ENCODE measurements at places on chromosomes 12 and 14.

- no peak for DNase-seq
Observed at GRCh38 chr14:98512501-98513251, 759.3 kb downstream of the BCL11B start.

GRCh38 chr14:80110721-80111120 lies 100.6 kb downstream of the DIO2 start:
- no peak for DNase-seq

- no peak for DNase-seq
Observed at GRCh38 chr12:57237932-57238853, 8.7 kb downstream of the SHMT2 start.

GRCh38 chr14:32724867-32725471 lies 213.7 kb upstream of the NPAS3 start:
- DNase-seq, result peak; percentile 42

DNA sequence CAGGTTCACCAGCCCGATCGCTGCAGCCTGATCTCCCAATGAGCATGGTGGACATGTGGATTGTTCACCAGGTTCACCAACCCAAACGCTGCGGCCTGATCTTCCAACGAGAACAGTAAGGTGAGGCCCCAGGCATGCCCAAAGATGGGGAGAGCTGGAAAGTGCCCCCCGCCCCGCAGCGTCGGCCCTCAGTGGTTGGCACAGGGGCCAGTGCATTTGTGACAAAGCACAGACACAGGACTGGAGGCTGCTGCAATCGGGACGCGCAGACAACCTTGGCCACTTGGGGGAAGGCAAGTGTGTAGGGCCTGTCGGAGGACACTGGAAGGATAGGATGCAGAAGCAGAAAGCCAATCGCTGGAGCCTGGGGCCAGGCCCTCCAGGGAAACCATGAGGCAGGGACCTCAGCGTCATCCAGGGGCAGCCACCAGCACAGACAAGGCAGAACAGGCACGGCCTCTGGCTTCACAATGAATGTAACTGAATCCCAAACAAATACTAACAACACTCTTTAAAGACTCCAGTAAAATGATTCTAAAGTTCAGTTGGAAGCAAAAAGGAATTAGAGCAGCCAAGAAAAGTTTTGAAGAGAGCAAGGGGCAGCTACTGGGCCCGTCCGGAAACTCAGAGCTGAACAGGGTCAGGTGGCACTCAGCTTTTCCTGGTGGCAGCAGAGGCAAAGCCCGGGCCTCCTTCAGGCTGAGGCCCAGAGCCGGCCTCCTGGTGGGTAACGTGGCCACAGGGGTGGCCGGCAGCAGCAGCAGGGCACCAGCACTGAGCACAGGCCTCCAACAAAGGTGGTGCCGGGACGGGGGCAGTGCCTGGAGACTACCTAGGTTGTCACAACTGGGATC lies 13.3 kb downstream of the BRF1 start:
- peak; percentile 70 for DNase-seq

- no peak for DNase-seq
Observed at GRCh38 chr14:89673512-89674225, 256.6 kb upstream of the FOXN3 start.

- no peak for DNase-seq
Observed at GRCh38 chr12:26798023-26798422, 35.0 kb downstream of the ITPR2 start.

GRCh38 chr14:34628681-34629135 lies 1.2 kb downstream of the SNX6 start:
- DNase-seq, result no peak

DNA sequence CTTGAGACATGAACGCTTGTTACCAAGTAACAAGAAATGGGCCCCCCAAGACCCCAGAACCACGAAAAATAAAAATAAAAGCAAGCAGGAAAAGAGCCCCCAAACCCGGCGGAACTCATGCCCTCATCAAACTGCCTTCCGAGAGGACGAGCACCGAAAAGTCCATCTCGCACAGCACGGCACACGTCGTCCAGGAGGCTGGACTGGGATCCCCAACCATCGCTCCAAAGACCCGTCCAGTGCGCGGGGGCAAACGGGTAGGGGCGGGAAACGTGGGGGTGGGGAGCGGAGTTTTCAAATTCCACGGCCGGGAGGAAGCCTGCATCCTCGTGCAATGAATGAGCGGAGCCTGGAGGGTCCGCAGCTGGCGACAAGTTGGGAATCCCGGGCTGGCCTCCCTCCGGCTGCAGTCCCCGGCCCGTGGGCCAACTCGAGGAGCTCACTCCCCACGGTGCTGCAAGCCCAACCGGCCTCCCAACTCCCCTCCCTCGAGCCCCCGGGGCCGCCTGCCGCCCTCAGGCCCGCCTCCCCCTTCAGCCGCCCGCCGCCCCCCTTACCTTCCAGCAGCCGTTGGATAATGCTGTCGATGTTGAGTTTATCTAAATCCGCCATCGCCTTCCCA lies 484 bp downstream of the PPP1CC start:
- DNase-seq, result no peak

GRCh38 chr14:29687866-29688265 lies 239.8 kb downstream of the PRKD1 start:
- DNase-seq, result no peak

DNA sequence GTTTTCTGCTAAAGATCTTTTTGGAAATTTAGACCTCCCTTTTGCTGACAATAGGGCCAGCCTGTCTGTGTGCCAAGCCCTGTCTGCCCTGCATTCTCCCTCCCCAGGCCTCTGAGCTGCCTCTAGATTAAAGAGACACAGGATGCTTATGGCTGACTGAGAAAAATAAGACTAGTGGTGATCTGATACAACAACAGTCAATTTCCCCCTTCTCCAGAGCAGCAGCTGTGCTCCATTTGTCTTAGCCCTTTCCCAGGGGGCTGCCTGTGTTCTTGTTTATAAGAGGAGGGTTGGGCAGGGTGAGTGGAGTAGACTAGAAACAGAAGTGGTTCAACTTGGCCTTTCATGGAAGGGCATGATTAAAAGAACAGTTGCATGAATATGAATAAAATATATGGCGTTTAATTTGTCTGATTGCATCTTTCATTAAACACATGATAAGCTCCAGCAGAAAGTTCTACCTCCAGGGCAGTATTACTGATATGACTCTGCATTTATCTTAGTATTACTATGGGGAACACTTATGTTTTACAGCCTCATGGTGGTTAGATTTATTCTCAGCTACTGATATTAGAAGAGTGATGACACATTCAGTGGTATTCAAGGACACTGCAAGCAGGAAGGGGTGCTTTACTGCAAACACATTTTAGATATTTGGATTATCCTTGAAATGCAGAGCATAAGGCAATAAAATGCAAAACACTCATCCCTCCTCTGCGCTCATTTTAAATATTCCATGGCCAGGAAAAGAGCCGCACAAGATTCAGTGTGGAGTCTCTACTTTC lies 150.2 kb upstream of the CLEC14A start:
- no peak for DNase-seq

GRCh38 chr12:93135286-93136239 lies 206.5 kb upstream of the EEA1 start:
- DNase-seq, result no peak

GRCh38 chr12:92668739-92669138 lies 34.0 kb upstream of the PLEKHG7 start:
- no peak for DNase-seq

- DNase-seq, result no peak
Observed at GRCh38 chr14:50812856-50813543, 18.0 kb downstream of the NIN start.

- DNase-seq, result peak; percentile 98
Observed at GRCh38 chr14:105300542-105301102, at the start of gene BRF1. Gene BRF1 (minus strand): TSS chr14:105301001. CDS start chr14:105300629, 372 bp downstream.

All from right lobe of liver (tissue), 6 donors.